H9 (cell line): ENCODE measurements at places on chromosomes 3 and 15.

- no peak for DNase-seq
These were observed 9.2 kb downstream of the FAM162A start for GRCh38 chr3:122392868-122393844.

DNA sequence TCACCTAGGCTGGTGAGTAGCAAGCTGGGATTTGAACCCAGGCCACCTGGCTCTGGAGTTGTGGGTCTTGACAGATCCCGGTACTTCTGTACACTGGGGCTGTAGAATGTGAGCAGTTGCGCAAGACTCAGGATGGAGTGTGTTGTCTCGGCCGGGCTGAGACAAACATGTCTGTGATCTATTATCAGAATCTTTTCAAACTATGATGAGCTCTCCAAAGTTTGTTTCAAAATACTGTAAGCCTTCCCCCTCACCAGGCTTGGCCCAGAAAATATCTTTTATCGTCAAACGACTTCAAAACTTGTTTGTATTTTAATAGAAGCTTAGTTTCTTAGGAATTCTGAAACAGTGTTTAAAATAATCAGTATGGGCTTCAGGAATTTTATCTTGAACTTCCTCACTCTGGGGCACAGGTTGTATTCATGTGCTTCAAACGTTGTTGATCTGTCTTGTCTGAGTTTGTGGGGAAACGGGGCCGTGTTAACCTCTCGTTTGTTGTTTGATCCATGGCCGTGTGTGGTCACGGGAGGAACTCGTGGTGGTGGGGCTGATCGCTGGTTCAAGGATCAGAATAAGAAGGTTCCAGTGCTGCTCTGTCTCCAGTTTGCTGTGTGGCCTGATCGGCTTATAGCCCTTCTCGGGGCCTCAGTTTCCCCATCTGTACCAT, 40.3 kb upstream of the TFRC start:
- no peak for DNase-seq

DNA sequence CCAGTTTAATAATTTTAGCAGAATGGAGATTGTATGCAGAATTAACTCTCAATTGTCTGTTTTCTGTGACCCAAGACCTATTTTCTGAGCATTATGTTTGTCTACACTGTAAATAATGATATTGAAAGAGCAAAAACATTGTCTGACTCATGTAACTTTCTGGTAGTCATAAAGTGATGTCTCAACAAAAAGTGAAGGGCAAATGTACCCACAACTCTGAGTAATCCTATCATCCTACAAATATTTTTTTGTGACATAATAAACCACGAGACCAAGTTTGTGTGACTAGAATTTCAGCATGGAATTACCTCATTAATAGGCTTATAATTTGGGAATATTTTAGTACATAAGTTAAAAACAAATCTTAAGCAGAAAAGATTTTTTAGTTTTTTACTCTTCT, 15.4 kb upstream of the ABHD10 start:
- DNase-seq, result no peak

DNA sequence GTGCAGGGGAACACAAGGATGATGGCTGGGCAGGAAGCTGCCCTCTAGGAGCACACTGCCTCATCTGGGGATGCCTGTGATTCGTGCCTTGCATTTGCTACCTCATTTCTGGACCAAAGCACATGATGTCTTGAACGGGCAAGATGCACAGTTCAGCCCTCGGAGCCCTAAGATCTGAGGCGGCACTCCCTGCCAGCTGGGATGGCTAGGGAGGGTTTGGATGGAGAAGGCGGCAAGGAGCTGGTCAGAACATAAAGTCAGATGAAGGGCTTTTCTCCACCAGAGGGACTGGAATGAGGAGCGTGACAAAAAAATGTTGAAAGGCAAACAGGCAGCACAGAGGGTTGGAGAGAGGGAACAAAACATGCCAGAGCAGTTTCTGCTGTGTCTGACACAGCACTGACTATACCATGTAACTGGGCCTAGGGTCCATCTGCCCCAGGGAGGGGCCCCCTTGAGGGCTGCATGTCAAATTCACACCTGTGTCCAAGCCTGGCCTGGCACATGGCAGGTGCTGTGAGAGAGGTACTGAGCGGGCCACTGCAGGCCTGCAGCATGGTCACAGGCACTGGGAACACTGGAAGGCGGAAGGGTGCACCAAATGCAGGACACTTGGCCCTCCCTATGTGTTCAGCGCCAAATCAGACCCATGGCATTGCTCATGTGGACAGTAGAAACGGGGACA, 21.7 kb downstream of the TMEM43 start:
- peak; percentile 17 for DNase-seq

DNA sequence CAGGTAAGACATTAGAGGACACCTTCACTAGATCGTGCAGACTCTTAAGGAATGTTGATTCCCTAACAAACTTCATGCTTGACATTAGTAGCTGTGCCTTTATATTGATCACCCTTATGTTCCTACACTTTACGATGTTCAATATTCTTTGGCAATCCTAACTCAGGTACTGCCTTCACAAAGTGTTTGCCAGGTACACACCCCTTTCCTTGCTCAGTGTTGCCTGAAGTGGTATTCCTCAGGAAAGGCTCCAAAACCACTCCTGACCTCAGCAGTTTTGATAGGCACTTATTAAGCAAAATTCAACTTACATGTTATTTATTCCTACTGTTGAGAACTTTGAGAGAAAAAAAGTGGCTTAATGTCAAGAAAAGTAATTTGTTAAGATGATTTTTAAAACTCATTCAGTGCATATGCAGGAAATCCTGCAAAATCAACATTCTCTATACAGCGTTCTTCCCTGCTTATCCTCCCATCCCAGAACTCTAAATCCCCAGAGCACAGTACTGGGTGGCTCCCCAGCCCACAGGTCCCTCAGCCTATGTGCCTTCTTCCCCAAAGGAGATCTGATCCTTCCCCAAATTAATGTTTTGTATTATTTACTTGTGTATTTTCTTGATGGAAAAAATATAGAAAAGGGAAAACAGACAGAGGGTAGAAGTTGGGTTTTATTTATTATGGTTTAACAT, 260.7 kb downstream of the MECOM start:
- no peak for DNase-seq

DNA sequence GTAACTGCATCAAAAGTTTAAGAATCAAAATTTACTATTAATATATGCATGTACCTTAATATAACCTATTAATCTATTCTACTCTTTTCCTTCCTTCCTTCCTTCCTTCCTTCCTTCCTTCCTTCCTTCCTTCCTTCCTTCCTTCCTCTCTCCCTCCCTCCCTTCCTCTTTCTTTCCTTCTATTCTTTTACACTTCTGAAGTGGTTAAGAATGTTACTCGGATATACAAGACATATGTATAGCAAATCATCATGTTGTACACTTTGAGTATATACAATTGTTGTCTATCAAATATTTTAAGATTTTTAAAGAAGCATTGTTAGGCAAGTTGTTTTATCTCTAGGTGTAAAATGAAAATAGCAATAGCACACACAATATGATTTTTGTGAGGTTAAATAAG, 713.1 kb upstream of the NAALADL2 start:
- no peak for DNase-seq

DNA sequence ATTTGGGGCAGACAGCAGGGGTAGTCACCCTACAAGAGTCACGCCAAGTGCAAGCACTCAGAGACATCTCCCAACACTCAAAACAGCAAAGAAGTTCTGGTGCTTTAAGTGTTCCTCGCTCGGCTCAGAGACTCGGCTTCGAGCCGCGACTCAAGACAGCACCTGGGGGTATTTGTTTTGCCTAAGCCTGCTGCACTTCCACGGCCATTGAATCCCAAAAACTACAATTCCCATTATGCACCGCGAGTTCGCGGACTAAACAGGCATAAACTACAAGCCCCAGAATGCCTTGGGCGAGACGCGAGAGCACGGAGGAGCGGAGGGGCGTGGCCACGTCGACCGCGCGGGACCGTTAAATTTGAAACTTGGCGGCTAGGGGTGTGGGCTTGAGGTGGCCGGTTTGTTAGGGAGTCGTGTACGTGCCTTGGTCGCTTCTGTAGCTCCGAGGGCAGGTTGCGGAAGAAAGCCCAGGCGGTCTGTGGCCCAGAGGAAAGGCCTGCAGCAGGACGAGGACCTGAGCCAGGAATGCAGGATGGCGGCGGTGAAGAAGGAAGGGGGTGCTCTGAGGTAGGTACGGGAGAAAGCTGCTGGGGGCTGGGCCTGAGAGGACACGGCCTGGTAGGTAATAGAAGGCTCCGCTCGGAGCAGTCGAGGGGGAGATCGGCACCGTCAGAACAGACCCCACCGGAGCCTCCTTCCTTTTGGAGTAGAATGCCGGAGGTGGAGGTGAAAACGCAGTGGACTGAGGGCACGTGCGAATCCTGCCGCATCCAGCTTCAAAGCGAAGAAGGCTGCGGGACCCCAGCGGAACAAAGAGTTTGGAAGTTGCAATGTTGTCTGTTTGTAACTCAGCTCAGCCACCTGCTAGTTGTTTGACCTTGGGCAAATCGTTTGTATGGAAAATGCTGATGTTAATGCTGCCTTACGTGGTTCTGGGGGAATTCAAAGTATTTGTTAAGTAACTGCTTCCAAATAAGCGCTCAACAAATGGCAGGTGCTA, at the start of gene BUB1B:
Gene BUB1B, plus strand, starts transcription at position 381 of the 1,000 bp plus-strand sequence. Its CDS starts 152 bp downstream, at position 533.
- peak; percentile 97 for DNase-seq

- DNase-seq, result no peak
These were observed 1522.1 kb downstream of the OTOL1 start for GRCh38 chr3:163018664-163019063.

- DNase-seq, result no peak
These were observed 37.8 kb upstream of the IL20RB start for GRCh38 chr3:136919799-136920580.

GRCh38 chr3:186365202-186365974, 3.4 kb upstream of the DGKG start:
- no peak for DNase-seq

DNA sequence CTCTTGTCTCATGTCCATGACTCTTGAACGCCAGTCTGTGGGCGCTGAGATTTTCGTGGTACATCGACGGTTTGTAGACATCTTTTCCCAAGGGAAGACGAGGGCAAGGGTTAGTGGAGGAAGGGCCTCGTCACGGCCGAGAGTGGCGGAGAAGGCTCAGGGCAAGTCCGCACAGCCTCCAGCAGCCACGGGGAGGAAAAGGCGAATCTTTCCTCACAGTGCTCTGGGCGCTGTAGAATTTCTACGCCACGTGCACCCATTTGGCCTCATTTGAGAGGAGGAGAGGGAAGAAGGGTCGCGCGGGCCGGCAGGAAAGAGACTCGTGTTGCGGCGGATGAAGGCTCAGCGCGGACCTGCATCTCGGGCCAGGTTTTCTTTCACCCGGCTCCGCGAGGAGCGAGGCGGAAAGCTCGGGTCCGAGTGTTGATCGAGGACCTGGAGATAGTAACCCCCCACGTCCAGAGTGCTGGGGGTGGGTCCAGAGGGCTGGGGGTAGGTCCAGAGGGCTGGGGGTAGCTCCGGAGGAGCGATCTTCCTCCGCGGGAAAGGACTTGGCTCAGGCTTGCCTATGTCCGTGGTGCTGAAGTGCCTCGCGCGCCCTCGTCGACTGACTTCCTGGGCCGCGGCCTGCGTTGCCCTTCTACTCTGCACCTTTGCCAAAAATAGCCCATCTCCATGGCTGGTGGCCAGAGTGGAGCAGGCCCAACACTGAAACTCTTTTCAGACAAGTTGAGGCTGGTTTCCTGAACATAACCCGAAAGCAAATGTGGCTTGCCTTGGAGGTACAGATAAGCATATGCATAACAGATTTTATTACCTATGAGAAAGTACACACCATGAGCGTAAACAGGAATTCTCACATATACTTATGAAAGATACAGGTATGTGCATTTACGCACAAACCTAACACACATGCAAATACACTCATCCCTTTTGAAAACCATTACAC, 1.1 kb downstream of the SLC35G2 start:
- peak; percentile 80 for DNase-seq

GRCh38 chr3:51398595-51399310, 7.7 kb downstream of the RBM15B start:
- DNase-seq, result no peak

DNA sequence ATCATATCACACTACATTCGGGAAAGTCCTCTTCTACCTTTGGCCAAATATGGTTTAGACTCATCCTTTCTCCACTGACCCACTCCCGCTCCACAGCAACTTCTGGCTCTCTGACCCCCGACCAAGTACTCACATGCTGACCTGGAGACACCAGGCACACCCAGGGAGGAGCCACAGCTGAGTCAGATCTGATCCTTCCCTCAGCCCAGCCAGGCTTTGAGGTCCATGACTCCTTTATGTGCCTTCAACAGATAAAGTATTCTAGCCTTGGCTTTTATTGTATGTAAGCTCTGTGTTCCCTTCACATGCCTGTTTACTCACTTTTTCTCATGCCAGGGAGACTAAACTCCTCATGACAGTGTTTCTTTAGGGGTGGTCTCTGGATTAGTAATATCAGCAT, 166.9 kb upstream of the UMPS start:
- no peak for DNase-seq

DNA sequence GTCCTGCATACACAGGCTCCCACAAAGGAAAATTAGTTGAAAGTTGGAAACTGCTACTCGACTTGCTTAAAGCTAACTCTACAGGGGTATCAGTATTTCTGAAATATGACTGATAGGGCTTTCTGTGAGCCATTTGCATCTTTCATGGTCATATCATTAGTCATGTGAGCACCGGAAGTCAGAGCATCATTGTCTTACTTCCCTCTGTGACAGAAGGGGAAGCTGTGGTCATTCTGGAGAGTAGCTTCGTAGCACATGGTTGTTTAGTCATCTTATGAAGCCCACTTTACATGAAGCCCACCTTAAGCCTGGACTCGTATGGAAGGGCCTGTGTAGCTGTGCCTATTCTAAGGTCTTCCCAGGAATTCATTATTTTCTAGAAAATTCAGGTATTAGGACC, 69.0 kb downstream of the COL6A5 start:
- no peak for DNase-seq

DNA sequence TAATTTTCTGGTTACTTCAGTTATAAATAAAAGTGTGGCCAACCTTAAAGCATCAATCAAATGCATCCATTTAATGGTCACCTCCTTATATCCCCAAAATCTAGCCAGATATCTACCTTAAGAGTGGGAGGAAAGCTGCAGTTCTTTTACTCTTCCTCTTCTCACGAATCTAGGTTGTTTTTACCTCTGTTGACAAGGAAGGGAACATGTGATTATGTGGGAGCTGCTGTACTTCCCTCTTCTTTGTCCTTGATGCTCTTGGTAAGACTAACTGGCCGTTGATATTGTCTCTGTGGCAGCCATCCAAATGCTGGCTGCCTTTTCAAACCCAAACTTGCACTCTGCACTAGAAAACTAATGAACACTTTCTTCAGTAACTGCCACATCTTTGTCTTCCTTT, 275.3 kb upstream of the CADM2 start:
- DNase-seq, result no peak

GRCh38 chr15:68846851-68847439, 26.2 kb upstream of the ANP32A start:
- DNase-seq, result no peak

DNA sequence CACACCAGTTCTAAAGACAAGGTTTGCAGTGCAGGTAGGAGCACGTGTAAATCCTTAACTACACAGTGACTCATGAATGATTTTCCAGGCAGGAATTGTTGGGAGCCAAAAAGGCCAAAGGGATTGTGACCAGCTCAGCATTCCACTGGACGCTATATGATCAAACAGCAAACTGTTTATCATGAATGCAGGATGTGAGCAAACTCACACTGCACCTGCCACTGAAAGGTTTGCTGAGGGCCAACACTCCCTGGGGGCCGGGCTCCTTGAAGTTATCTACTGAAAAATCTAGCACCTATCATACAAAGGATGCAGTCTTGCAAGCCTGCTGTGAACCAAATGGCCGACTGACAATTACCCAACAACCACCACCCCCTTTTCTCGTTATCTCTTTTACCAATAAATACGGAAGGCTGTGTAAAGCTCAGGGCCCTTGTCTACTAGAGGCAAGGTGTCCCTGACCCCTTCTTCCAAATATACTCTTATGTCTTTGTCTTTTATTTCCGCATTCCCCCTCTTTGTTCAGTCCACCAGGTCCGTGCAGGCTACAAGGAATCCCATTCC, 11.5 kb upstream of the DNASE1L3 start:
- DNase-seq, result no peak

- DNase-seq, result no peak
These were observed 43.7 kb downstream of the ZBTB11 start for GRCh38 chr3:101633186-101633585.
